NCI-H774 (cell line): ENCODE measurements at places on chromosomes 2 and 18.
A peak's percentile ranks its signal among the peaks of the same experiment; 100 is the strongest.

DNA sequence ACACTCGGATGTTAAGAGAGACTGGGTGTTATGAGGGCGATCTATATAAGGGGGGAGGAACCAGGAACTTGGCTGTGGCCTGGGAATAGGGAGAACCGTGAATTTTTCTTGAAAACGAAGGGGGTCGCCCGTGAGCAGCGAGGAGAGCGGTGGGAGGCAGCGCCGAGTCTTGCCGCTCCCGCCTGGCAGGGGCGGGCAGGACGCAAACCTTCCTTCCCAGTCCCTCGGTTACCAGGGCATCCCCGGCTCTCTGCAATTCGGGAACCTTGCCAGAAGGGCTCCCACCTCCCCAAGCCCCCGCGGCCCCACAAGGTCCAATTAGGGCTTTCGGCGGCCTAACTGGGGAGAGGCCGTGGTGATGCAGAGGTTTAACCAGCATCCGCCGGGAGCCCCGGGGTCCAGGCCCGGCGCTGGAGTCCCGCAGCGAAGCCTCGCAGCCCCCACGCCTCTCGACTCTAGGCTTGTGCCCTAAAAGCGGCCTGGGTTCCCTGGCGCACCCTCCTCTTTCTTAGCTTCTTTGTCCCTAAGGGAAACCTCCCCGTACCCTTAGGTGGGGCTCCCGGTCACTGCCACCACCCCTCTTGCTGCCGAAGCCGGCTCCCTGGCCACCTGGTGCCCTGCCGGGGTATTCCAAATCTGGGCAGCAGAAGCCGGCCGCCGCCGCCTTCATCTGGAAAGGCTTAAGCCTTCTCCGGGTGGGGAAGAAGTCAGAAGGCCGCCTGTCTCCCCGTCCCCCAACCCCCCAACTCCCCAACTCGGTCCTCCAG is 680 bp upstream of the FHOD3 start:
- DNase-seq = peak; percentile 18

DNA sequence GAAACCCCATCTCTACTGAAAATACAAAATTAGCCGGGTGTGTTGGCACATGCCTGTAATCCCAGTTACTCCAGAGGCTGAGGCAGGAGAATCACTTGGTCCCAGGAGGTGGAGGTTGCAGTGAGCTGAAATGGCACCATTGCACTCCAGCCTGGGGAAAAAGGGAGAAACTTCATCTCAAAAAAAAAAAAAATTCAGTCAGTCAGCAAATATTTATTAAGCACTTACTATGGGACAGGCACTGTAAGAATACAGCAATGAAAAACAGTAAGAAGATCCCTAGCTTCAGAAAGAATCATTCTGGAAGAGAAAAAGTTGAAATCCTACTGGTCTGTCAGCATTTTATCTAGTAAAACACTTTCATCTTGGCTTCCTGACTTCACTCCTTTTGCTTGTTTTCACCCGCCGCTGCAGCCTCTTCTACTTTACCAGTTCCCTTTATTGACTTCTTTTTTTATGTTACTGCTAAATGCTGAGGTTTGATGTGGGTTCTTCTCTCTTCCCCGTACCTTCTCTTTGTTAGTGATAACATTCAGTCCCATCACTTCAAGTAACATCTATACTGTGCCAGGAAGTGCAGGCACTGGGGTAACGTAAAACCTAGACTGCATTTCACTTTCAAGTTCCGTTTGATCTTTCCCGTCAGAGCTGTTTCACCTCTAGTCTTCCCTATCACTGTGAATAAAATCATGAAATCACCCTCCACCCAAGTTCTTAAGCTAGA is 10.8 kb upstream of the TAF4B start:
- no peak for DNase-seq

DNA sequence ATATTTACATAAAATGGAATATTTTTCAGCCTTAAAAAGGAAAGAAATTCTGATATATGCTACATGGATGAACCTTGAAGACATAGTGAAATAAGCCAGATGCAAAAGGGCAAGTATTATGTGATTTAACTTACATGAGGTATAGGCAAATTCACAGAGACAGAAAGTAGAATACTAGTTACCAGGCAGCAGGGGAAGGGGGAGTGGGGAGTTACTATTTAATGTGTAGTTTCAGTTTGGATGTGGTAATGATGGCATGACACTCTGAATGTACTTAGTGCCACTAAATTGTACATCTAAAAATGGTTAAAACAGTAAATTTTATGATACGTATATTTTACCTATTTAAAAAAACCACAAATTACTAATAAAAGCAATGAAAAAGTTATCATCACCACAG is 12.1 kb downstream of the METTL4 start:
- no peak for DNase-seq

GRCh38 chr2:234324116-234324515 is 172.8 kb downstream of the ARL4C start:
- no peak for DNase-seq

- no peak for DNase-seq
Observed at GRCh38 chr18:54043484-54044251, 180.8 kb downstream of the MBD2 start.

- no peak for DNase-seq
Observed at GRCh38 chr2:168773719-168774521, 28.5 kb upstream of the NOSTRIN start.

- DNase-seq = no peak
Observed at GRCh38 chr18:22521026-22521707, 103.5 kb upstream of the CTAGE1 start.

GRCh38 chr18:51044928-51045585 is 15.0 kb downstream of the SMAD4 start:
- no peak for DNase-seq

GRCh38 chr2:36663851-36664695 is 32.4 kb upstream of the VIT start:
- peak; percentile 18 for DNase-seq

DNA sequence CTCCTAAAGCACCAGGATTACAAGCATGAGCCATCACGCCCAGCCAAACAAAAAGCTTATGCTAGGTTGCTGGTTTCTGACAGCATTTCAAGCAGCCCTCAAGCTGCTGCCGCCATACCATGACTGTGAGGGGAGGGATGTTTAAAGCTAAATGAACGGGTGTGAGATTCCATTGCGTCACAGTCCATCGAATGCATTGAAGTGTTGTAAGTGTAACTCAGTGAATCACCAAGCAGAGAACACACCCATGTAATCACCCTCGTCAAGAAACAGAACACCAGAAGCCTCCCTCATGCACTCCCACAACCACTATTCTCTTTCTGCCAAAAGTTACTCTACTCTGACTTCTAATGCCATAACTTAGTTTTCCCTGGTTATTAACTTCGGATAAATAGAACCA is 32.8 kb upstream of the MC5R start:
- DNase-seq = no peak

DNA sequence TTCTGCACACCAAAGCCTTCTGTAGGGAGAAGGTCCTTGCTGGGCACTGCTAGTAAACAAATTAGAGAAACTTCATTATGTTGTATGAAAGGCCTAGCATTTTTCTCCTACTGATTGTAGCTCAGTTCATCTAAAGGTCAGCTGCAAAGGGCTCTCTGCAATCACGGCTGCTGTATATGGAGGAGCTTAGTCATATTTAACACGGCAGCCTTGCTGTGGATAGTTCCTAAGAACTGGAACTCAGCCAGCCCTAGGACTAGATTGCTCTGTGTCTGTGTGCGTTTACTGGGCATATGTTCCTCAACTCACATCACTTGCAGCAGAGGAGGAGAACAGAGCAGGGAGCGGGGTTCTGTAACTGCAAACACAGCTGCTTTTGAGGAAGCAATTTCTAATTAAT is 1103.9 kb upstream of the KLHL29 start:
- DNase-seq = no peak

- no peak for DNase-seq
Observed at GRCh38 chr2:201466050-201466675, 14.6 kb downstream of the STRADB start.

DNA sequence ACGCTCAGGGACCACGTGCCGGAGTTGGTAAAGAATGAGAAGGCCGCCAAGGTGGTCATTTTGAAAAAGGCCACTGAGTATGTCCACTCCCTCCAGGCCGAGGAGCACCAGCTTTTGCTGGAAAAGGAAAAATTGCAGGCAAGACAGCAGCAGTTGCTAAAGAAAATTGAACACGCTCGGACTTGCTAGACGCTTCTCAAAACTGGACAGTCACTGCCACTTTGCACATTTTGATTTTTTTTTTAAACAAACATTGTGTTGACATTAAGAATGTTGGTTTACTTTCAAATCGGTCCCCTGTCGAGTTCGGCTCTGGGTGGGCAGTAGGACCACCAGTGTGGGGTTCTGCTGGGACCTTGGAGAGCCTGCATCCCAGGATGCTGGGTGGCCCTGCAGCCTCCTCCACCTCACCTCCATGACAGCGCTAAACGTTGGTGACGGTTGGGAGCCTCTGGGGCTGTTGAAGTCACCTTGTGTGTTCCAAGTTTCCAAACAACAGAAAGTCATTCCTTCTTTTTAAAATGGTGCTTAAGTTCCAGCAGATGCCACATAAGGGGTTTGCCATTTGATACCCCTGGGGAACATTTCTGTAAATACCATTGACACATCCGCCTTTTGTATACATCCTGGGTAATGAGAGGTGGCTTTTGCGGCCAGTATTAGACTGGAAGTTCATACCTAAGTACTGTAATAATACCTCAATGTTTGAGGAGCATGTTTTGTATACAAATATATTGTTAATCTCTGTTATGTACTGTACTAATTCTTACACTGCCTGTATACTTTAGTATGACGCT is 5.8 kb downstream of the MYCN start:
- DNase-seq = no peak

GRCh38 chr18:48827291-48828193 is 123.2 kb downstream of the SMAD7 start:
- DNase-seq = no peak

- DNase-seq = no peak
Observed at GRCh38 chr2:85436836-85437487, 18.4 kb downstream of the SH2D6 start.

GRCh38 chr18:77110400-77110799 is 22.2 kb downstream of the MBP start:
- no peak for DNase-seq

DNA sequence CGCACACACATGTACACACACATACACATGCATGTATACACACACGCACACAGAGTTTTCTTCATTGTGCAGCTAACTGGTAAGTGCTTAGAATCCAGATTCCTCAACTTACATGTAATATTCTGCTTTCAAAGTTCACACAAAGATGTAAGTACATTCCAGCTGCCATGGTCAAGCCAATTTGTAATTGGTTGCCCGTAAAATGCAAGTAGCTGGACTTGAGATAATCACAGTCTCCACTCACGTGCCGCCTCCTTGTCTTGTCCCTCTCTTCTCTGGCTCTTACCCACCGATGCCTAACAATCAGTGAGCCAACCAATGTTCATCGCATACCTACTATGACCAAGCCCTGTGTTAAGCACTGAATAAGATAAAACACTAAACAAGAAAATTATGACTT is 77.8 kb downstream of the SOCS6 start:
- no peak for DNase-seq

DNA sequence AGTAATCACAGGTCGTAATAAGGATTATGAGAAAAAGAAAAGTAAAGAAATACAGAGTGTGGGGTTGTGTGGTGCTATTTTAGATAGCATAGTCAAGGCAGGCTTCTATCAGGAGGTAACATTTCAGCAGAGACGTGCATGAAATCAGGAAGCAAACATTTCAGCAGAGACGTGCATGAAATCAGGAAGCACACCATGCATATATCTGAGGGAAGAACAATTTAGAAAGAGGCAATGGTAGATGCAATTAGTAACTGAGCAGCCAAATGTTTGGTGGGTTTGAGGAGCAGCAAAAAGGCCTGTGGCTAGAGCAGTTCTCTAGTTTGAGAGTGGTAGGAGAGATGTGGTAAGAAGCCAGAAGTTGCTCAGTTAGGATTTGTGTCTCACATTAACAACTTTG is 713.7 kb downstream of the ADCYAP1 start:
- DNase-seq = no peak

DNA sequence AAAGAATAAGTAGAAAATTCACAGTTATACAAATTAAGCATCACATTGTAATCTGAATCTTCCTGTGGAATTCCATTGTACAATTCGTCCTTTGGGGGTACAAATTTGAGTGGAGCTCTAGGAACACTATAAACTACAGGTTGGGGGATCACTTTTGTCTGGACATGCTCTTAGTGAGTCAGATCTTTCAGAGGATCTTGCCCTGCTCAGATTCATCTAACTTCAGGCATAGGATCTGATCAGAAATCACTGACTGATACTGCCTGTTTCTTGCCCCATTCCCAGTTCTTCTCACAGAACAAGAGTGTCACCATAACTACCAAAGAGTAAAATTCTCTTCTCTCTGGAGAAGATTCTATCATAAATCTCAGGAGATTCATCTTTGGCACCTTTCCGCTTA is 10.7 kb upstream of the VSNL1 start:
- no peak for DNase-seq

DNA sequence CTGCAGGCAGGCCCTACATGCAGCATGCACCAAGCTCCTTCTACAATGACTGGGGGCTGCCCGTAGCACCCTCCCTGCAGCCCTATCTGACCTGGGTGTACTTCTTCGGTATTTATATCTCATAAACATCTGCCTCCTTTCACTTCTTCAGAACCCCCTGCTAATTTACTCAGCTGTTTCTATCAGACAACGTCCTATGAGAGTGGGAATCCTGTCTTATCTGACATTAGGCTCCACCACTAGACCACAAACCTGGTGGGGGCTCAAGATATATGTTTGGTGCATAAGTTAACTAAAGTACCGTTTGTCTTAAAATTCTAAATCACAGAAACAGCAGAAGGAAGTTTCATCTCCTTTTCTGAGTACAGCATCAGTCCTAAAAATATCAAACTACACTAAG is 10.6 kb downstream of the HSBP1L1 start:
- no peak for DNase-seq

GRCh38 chr2:152556506-152556905 is 160.8 kb downstream of the PRPF40A start:
- DNase-seq = no peak
